ENCODE measurements at places on chromosomes 5 and 9.

DNA sequence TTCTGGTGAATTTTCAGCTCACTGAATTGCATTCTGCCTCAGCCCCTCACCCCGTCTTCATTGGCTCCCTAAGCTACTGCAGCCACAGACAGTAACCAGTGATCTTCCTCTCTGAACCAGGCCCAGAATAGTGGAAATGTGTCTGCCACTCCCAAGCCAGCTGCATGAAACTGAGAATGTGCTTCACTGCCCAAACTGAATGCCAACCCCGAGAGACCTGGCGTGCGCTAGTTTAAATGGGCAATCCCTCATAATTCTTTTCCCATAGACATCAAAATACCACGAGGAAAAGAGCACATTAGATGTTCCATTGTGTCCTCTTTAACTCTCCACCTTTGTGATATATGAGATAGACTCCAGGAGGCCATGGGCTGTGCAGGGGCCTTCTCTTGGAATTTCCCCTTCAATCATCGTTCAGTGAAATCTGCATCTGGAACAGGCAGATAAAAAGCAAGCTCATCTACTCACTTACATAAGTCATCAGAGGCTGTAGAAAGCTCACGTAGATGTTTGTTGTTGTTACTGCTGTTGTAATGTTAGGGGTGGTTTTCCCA, 320.2 kb downstream of the NFIB start:
- DNase-seq: no peak

- DNase-seq: no peak
These were observed 24.1 kb downstream of the SARDH start for GRCh38 chr9:133713960-133714495.

DNA sequence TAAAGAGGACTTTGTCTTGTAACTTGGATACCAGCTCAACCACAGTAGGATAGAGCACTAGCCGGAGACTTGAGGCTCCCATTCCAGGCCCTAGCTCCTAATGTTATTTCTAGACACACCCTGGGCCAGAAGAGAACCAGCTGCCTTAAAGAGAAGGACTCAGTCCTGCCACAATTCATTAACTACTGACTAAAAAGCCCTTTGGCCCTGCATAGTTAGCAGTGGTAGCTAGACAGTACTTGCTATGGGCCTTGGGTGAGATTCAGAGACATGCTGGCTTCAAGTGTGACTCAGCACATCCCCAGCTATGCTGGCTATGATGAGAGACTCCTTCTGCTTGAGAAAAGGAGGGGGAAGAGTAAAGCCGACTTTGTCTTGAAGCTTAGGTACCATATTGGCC, 47.3 kb downstream of the TMEM167A start:
- no peak for DNase-seq

GRCh38 chr9:32395510-32396216, 11.2 kb downstream of the ACO1 start:
- DNase-seq: no peak

All from stimulated activated CD4-positive, alpha-beta T cell treated with anti-CD3 and anti-CD28 coated beads, Interleukin-1b, Interleukin-23, amount 100 ng/mL, for 48 hours (primary cell).